ENCODE measurements at places on chromosomes 3 and 15. TPM values are rescaled to one million over a fixed set of nuclear protein-coding genes. Genes with fewer than 3 reads are reported as not detected.
A peak's percentile ranks its signal among the peaks of the same experiment; 100 is the strongest.

The POTEB3 gene
- not detected for total RNA-seq

The FAM43A gene
- total RNA-seq: 4.3 TPM

The C3orf22 gene
- not detected for total RNA-seq

The NEIL1 gene
- total RNA-seq: 6.9 TPM

The GP9 gene
- total RNA-seq: not detected

The SENP8 gene
- total RNA-seq: 0.73 TPM

The CFAP44 gene
- 3.3 TPM for total RNA-seq

The HERC2 gene
- total RNA-seq: 30.2 TPM

The GRK7 gene
- total RNA-seq: not detected

The IP6K1 gene
- total RNA-seq: 38.8 TPM

The RTP1 gene
- total RNA-seq: not detected

The B3GALNT1 gene
- total RNA-seq: 3.9 TPM

GRCh38 chr3:120670576-120670975, 11.5 kb downstream of the HGD start:
- DNase-seq: no peak

- DNase-seq: no peak
These were observed 214.9 kb upstream of the WNT5A start for GRCh38 chr3:55701997-55702396.

- no peak for DNase-seq
These were observed 137.4 kb downstream of the GAP43 start for GRCh38 chr3:115760716-115761115.

- DNase-seq: no peak
These were observed 92.2 kb downstream of the MYLK start for GRCh38 chr3:123791898-123792297.

DNA sequence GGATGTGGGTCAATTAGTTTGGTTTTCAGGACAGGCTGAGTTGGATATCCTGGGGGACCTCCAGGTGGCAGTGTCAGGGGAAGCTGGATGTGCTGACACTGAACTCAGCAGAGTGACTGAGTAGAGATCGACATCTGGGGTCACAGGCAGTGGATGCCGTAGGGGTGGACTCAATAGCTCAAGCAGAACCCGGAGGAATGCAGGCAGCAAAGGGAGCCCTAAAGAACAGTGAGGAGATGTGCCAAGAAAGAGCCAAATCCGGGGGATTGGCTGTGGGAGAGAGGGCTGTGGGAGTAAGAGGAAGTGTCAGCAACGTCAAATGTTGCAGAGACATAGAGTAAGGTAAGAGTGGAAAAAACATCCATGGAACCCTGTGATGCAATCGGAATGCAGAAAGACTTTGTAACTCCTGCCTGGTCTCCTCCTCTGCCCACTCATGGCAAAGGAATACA, 11.6 kb downstream of the CCR5AS start:
- no peak for DNase-seq

- DNase-seq: no peak
These were observed 530.2 kb upstream of the CBLB start for GRCh38 chr3:106398891-106399600.

GRCh38 chr3:24773798-24774197, 279.1 kb upstream of the THRB start:
- DNase-seq: no peak

DNA sequence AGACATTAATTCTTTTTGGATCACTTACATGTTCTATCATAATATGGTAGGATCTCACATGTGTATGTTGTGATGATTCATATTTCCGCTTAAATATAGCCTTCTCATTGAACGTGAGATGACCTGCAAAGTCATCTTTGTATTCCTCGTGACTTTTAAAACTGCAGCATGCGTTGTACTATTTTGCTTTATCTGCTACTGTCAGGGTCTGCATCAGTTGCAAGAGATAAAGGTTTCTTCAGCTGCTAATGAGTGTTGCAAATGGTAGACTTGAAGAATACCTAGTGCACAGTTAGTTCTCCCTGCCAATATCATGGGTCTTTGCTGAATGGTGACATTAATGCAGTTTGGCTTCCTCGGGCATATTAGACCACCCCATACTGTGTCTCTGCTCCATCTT, 31.8 kb downstream of the REC114 start:
- no peak for DNase-seq

GRCh38 chr15:70609889-70610288, 153.5 kb downstream of the UACA start:
- DNase-seq: no peak

GRCh38 chr3:79410136-79410535, 357.7 kb downstream of the ROBO1 start:
- DNase-seq: no peak

DNA sequence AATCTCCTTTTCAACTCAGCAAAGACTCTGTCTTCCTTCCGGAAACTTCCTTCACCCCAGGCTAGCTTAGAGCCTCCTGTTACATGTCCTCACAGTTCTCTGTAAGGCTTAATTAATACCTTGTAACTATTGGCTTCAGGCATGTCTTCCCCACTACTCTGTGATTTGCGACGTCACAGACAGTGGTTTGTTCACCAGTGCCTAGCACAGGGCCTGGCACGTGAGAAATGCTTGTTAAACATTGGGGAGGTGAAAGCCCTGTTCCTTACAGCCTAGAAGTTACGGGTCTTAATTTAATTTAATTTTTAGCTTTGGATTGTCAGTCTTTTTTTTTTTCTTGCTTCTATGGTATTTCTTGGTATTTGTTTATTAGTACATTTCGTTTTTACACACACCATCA, 36.4 kb upstream of the CACNA2D3 start:
- DNase-seq: no peak

GRCh38 chr3:63779227-63779626, 39.9 kb upstream of the C3orf49 start:
- DNase-seq: no peak

GRCh38 chr3:110618512-110619226, 452.9 kb upstream of the NECTIN3 start:
- no peak for DNase-seq

GRCh38 chr15:74251131-74251811, 15.1 kb downstream of the CCDC33 start:
- DNase-seq: no peak

- DNase-seq: peak; percentile 17
These were observed 337.4 kb upstream of the TPRG1 start for GRCh38 chr3:188834349-188834748.
